Pons (tissue), 1 donor: ENCODE measurements at places on chromosomes 16 and 17.
A peak's percentile ranks its signal among the peaks of the same experiment; 100 is the strongest.

GRCh38 chr17:37406635-37407461 is at the start of the genes ACACA and TADA2A:
Gene ACACA (minus strand): TSS chr17:37406836. CDS start chr17:37406299, 537 bp downstream.
Gene TADA2A (plus strand): TSS chr17:37406886. CDS start chr17:37411366, 4,480 bp downstream.
- DNase-seq: peak; percentile 49

- DNase-seq: no peak
Observed at GRCh38 chr16:11134722-11135463, 121.1 kb downstream of the SOCS1 start.

GRCh38 chr16:80802138-80802537 is 2.3 kb downstream of the CDYL2 start:
- no peak for DNase-seq

- DNase-seq: no peak
Observed at GRCh38 chr16:30004424-30004776, 6.4 kb downstream of the DOC2A start.

GRCh38 chr17:69810326-69810965 is 264.6 kb upstream of the KCNJ16 start:
- no peak for DNase-seq
